ENCODE measurements at places on chromosomes 1 and 21.

GRCh38 chr1:172473302-172473701 lies 29.4 kb upstream of the PIGC start:
- no peak for DNase-seq

- DNase-seq: no peak
Observed at GRCh38 chr1:173224949-173225348, 17.8 kb upstream of the TNFSF4 start.

- DNase-seq: no peak
Observed at GRCh38 chr1:246216906-246217305, 290.2 kb downstream of the SMYD3 start.

- no peak for DNase-seq
Observed at GRCh38 chr1:245129319-245130240, 25.2 kb upstream of the KIF26B start.

GRCh38 chr1:9942399-9942938 lies 722 bp downstream of the LZIC start:
- DNase-seq: no peak

DNA sequence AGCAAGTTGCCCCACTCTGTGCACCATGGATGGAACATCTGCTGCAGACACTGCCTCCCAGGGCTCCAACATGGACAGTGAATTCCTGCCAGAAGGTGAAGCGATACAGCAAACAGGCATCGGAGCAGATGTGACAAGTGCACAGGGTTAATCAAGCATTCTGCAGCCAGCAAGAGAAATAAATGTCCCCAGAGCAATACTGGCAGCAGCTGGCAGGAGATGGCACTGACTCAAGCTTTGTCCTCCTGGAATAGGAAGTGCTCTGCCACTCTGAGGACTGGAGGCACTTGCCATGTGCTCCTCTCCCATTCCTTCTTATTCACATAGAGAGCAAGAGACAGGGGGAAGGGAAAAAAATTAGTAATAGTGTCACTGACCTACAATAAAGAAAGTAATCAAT lies 402.7 kb upstream of the DAB1 start:
- no peak for DNase-seq

GRCh38 chr1:38296047-38296446 lies 249.5 kb upstream of the POU3F1 start:
- DNase-seq: no peak

DNA sequence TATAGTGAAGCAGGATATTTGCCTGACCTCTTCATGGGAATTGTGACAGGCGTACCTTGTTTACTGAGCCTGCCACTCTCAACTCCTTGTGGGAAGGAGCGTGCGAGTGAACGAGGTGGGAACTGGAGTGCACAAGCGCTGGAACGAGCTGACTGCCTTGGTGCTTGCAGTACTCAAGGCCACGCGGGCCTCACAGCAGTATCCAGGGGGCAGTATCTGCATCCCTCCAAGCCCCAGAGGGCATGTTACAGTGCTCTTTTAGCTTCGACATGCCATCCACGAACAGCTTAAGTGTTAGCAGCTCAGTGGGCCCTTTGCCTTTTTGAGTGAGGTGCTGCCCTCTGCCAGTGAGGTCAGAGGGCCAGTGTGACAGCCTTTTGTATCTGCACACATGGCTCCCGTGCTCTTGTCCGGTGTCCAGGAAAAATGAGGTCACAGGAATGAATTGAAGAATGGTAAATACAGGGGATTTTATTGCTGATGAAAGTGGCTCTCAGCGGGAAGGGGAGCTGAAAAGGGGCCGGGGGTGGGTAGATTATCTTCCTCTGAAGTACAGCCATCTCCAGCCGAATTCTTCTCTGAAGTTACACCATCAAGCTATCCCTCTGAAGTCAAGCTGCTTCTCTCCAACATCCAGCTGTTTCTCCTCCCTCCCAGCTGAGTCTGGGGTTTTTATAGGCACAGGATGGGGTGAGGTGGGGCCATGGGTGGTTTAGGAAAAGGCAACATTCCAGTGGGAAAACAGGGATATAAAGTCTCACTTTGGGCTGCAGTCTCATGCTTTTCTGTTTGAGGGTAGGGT lies 69.3 kb downstream of the EPB41 start:
- DNase-seq: no peak

DNA sequence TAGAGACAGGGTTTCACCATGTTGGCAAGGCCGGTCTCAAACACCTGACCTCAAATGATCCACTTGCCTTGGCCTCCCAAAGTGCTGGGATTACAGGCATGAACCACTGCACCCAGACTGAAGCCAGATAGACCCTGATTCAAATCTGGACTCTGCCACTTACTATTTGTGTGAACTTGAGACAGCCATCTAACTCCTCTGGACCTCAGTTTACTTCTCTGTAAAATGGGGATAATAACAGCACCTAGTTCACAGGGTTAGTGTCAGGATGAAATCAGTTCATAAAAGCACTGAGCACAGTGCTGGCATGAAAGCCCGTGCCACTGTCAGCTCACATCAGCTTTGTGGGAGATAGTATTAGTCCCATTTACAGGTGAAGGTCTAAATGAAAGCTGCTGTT lies 28.5 kb downstream of the RAB3B start:
- no peak for DNase-seq

DNA sequence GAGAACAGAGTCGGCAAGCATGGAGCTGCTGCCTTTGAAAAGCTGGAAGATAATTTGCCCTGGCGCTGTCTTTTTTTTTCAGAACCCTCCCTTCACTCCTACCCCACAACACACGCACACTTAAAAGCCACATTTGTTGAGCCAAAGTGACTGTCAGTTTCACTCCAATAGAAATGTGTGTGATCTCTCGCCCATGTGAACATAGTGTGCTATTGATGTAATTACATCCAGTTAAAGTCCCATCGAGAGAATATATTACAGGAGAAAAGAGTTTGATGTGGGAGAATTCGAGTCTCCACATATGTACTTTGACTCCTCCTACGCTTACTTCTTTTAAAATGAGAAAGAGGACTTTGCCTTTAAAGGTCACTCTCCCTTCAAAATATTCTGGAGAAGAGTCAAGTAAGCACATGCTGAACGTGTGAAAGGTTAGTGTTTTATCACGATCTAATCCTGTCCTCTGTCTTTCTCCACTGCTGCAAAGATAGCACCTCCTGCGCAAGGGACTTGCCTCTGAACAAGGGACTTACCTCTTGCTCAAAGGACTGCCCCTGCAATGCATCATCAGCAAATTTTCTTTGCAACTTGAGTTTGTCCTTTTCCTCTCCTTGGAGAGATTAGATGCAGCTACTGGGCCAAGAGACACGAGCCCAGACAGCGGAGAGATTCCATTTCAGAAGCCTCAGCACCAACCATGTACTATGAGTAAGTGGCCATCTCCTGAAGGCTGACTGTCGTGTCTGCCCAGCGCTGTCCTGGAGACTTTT lies 613.9 kb downstream of the PTPRU start:
- DNase-seq: no peak

GRCh38 chr1:206794294-206794908 lies 22.1 kb upstream of the IL10 start:
- DNase-seq: no peak

DNA sequence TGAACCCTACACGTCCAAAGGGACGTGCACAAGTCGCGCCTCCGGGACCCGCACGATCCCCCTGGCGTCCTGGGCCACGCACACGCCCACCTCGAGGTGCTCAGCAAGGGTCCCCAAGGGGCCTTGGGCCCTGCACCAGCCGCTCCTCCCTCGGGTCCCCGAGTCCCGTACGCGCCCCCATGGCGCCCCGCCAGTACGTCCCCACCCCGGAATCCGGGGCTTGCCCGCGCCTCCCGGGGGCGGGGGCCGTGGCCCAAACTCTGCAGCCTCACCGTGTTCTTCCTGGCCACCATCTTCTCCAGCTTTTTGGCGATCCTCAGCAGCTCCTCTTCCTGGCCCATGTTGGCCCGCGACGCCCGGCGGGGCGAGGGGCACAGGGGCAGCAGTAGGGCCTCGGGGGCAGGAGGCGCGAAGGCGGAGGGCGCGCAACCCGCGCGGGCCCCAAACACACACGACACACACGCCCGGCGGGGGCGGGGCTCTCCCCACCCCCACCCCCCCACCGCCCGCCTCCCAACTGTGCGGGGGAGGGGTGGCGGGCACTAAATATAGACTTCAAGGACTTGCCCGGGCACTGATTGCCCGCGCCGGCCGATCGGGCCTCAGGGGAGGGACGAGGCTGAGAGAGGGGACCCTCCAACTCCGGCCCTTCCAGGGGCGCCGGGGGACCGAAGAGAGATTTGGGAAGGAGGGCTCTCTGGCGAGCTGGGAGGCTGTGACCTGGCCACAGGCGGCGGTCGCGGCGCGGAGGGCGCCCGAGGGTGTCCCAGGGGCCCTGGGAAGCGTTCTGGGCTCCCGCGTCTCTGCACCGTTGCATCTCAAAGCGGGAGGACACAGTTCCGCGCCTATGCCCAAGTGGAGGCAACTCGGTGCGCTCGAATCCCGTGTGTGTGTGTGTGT lies at the start of gene TCEA3:
Gene TCEA3, minus strand, starts transcription at position 456 of the 900 bp plus-strand sequence. Its CDS starts 115 bp downstream, at position 341.
- DNase-seq: peak; percentile 15

DNA sequence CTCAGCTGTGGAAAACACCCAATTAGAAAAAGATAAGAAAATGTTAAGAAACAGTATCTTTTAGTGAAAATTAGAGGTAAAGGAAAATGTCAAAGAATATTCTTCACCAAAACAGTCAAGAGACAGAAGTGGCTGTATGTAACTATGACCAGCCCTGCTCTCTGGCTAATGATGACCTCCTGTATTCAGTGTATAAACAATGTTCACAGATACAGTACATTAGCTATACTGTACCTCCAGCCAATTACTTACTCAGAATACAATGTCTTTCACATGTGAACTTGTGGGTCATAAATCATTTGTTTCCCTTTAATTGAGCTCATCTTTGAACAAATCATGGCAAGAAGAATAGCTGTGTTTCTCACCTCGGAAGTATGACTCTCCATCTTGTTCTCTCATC lies 432.0 kb downstream of the LMO4 start:
- no peak for DNase-seq

- no peak for DNase-seq
Observed at GRCh38 chr21:42900446-42900845, 7.3 kb downstream of the NDUFV3 start.

DNA sequence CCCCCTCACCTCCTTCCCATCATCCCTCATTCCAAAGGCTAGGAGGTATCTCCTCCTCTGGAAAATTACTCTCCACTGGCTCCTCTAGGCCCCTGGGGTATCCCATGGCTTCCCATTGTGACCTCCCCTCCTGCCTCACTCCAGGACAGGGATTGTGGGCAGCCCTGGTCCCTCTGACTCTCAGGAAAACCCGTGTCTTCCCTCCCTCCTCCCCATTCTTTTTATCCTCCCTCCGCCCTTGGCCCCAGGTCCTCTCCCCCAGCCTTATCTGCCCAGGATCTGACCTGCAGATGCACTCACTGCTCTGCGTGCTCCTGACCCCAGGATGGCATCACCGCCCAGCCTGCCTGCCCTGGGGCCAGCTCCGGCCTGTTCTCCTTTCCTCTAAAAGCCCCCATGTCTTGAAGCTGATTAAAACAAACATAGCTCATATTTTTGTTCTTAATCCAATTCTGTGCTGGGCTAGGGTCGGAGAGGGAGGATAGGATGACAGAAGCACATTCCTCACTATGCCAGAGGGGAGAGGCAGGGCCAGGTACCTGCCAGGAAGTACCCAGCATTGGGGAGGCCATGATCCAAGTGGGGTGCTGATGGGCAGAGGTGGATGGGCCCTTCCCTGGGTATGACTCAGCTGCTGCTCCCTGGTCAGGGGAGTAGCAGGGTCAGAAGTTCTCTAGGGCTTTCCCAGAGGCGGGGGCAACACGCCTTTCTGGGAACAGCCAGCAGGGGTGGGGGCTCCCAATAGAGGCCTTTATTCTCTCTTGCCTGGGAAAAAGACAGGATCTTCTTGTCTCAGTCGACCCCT lies 13.8 kb upstream of the UBL4B start:
- DNase-seq: no peak

- no peak for DNase-seq
Observed at GRCh38 chr1:108034396-108034795, 69.4 kb upstream of the VAV3 start.

DNA sequence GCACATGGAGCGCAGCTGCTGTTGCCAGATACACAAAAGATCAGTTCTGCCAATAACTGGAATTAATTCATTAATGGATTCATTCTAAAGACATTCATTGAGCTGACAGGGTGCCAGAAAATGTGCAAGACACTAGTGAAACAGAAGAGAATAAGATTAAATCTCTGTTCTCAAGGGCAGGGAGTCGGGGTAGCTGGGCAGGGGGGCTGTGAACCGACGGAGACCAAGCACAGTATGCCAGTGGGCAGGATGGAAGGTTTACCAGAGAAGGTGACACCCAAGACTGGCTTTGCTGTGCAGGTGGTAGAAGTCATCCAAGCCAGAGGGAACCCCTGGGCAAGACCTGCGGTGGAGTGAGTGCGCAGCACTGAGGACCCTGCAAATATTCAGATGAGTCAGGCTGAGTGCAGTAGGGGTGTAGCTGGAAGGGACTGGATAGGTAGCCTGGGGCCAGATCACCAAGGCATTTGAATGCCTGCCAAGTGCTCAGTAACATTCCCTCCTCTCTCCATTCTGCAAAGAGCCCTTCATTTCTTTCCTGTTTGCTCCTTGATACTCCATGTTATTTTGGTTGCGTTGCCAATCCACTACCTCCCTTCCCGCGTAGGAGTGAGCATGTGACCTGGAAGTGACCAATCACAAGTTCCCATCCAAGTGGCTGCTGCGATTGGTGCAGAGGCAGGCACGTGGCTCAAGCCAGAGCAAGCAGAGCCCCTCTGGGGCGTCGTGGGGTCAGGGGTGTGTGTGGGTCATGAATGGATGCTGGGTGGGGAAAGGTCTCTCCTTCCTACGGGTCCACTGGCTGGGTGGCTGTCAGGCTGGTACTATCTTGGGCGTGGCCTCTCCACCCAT lies 413.1 kb downstream of the PTPRU start:
- no peak for DNase-seq

GRCh38 chr1:40224040-40224439 lies 23.7 kb upstream of the TMCO2 start:
- DNase-seq: no peak

DNA sequence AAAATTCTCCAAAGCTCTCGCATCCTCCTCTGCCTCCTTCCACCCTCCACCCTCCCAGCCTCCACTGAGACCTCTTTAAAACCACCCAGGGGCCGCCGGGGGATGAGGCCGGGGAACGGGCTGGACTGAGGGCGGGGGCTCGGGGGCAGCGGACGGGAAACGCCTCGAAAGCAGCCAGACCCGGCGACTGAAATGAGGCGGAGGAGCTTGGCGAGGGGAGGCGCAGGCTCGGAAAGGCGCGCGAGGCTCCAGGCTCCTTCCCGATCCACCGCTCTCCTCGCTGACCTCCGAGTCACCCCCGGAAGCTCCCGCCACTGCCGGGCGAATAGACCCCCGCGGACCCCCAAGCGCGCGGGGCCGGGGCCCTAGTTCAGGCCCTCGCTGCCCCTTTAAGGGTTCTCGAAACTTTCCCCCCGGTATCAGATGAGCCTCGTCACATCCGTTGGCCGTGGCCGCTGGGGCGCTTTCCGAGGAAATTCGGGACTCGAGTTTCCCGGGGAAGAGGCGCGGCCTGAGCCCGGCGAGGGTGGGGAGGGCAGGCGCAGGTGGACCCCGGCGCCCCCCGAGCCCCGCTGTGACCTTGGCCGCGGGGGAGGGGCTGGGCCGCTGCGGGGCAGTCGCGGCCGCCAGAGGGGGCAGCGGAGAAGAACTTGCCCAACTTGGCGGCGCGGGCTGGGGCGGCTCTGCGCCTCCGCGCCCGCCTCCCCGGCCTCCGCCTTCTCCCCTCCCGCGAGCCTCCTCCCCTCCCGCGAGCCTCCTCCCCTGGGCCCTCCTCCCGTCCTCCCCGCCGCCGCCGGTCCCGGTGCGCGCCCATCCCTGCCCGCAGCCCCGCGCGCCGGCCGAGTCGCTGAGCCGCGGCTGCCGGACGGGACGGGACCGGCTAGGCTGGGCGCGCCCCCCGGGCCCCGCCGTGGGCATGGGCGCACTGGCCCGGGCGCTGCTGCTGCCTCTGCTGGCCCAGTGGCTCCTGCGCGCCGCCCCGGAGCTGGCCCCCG lies at the start of gene BACE2:
Gene BACE2, plus strand, starts transcription at position 813 of the 995 bp plus-strand sequence. Its CDS starts 104 bp downstream, at position 917.
- peak; percentile 27 for DNase-seq

- DNase-seq: no peak
Observed at GRCh38 chr1:11463177-11463576, 15.8 kb upstream of the DISP3 start.
